AG08395 (cell line): ENCODE measurements at places on chromosomes 5 and 9.

- peak; percentile 48 for DNase-seq
Measured at GRCh38 chr9:77011973-77012821, 7.3 kb upstream of the FOXB2 start.

DNA sequence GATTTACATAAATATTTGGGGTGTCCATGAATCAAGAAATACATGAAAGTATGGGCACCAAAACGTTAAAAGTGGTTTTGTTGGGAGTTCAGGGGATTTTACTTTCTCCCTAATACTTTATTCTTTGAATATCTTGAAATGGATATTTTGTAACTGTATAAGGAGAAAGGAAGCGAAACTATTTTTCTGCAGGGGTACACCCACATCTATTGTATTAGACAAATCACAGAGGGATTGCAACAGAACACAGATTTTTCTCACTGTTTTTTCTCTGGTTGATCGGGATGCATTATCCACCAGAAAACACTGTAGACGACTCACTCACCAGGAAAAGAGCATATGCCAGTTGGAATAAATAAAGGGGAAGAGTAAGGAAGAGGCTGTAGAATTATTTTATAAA, 1.2 kb upstream of the RABGAP1 start:
- DNase-seq = no peak

- peak; percentile 38 for DNase-seq
Measured at GRCh38 chr9:34995670-34996060, 6.1 kb downstream of the DNAJB5 start.

DNA sequence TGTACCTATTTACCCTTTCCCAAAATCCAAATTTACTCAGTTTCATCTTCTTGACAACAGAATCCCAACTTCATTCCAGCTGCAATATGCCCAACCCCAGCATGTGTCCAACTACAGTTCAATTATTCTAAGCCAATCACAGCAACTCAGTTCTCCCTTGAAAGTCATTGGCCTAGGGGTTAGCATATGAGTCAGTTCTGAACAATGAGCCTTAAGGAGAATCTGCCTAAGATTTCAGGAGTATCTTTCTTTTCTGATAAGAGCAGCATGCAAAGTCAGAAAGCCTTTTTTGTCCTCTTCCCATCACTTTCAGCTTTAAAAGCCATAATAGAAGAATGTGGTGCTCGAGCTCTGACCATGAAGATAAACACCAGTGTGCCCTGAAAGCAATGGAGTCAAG, 44.4 kb upstream of the RASGRF2 start:
- peak; percentile 15 for DNase-seq

DNA sequence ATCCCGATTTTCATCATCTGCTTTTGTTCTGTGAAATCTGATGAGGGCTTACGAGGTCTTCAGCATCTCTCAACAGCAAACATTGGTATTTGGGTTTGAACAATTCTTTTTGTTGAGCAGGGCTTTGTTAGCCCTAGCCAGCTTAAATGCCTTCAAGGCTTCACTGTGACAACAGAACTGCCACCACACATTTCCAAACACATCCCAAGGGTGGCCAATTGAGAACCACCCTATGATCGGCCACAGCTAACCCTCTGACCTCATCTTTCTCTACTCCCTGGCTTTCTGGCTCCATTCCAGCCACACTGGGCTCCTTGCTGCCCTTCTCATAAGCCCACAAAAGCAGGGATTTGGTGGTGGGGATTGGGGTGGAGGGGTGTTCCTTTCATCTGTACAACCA, 17.6 kb downstream of the MTX3 start:
- no peak for DNase-seq

DNA sequence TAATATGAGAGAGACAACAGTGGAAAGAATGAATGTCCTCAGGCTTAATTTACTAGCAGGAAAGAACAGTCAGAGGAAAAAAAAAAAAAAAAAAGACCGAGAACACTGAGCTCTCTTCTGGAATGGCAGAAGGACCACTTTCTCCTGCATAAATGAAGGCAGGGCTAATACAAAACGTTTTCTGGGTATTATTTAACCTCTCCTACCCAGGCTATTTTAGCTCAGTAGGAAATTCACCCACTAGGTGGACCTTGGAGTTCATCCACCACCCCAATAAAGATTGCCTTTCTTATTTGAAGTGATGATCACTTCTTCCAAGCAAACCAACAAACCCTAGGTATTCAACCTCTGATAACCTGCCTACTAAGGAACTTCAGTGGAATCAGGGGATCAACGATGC, 3.7 kb downstream of the GLIS3 start:
- no peak for DNase-seq

GRCh38 chr9:38332625-38333024, 59.9 kb upstream of the ALDH1B1 start:
- DNase-seq = no peak

DNA sequence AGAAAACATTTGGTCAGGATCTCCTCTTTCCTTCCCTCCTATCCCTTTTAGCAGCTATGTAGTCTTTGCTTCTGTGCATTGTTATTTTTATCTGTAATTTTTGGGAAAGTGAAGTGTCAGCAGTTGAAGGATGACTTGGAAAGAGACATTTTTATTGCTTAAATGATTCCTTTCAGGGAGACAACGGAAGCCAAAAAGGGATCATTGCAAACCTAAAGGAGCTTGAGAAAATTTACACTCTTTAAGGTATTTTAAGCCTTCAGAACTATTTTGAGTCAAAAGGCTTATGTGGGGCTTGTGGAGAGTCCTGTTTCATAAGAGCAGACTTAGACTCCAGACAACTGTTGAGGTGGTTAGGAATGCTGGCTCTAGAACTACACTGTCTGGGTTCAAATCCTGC, 281.6 kb downstream of the KIF4B start:
- DNase-seq = no peak
